ENCODE measurements at places on chromosomes 5 and 9.

DNA sequence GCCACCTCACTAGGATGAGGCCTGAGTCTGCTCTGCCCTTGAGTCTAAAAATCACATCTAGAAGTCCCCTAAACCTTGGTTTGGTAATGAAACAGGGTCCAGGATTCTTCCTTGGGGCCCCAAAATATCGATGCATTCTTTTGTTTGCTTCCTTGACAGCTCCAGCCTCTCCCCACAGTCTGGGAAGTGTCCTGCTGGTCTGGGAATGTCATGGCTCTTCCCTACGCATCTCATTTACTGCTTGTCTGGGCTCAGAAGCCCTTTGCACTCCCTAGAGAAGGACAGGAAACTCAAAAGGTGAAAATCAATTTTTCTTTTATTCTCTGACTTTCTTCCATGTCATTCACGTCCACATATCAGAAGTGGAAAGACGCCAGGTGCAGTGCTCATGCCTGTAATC lies 115.8 kb downstream of the DRD1 start:
- DNase-seq, result no peak

- peak; percentile 63 for DNase-seq
These were observed 36.7 kb downstream of the CDK7 start for GRCh38 chr5:69271376-69271775.

- DNase-seq, result peak; percentile 72
These were observed at the start of gene NINJ1 for GRCh38 chr9:93134015-93134739. NINJ1 (minus strand) TSS chr9:93134251; CDS start chr9:93134217, 34 bp downstream.

DNA sequence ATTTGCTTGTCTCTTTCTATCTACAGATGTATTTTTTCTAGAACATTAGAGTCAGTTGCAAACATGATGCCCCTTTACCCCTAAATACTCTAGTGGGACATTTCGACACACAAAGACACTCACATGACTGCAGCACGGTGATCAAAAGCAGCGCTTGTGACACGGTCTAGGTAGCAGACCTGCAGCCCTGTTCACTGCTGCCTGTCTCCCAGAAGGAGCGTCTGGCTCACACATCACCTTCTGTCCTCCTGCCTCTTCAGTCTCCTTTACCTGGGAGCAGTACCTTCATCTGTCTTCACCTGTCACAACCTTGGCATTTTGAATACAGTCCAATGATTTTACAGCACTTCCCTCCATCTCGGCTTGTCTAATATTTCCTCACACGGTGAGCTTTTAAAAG lies 51.9 kb upstream of the SH3PXD2B start:
- DNase-seq, result no peak

DNA sequence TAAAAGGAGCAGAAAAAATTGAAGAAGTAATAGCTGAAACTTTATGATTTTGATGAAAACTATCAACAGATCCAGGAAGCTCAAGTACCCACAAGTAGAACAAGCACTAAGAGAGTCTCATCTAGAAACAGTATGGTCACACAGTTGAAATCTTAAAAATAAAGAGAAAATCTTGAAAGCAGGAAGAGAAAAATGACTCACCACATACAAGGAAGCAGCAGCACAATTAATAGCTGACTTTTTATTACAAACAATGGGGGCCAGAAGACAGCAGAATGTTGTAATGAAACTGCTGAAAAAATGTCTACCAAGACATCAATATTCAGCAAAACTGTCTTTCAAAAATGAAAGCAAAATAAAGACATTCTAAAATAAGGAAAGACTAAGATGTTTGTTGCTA lies 1108.3 kb upstream of the DMAC1 start:
- peak; percentile 40 for DNase-seq

- peak; percentile 35 for DNase-seq
These were observed 83.5 kb upstream of the GNAQ start for GRCh38 chr9:78115073-78115472.
